ENCODE measurements at places on chromosomes 5 and 9.
A peak's percentile ranks its signal among the peaks of the same experiment; 100 is the strongest.

DNA sequence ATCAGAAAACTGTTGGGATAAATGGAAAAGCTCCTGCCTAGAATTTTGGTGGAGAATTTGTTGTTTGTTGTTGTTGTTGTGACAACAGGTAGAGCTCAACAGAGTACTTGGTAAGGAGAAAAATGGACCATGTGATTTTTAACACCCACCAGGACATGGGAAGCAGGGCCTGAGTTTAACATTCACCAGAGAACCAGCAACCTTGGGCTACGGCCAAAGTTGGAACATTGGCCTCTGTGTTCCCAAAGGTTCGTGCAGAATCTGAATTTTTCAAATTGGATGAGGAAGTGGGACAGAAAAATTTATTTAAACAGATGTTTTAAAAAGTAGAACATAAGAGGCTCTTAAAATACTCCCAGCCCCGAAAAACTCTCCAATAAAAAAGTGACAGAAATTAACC lies 127.0 kb downstream of the GNA14 start:
- DNase-seq, result no peak

DNA sequence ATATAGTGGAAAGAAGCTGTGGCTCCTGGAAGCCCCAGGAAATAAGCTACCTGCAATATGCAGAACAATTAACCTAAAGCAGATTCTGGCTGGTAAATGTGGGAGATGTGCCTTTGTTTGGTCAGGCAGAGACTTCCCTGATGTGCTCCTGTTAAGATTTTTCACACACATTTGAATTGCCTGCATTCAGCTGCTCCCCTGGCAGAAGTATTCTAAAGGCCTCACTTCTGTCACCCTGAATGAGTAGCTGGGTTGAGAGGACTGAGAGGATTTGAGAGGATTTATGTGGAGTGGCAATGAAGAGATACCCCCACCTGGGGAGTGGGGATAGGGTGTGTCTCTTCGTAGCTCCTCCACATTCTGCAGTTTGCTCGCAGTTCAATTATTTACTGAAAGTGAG lies 130.5 kb downstream of the ST8SIA4 start:
- no peak for DNase-seq

DNA sequence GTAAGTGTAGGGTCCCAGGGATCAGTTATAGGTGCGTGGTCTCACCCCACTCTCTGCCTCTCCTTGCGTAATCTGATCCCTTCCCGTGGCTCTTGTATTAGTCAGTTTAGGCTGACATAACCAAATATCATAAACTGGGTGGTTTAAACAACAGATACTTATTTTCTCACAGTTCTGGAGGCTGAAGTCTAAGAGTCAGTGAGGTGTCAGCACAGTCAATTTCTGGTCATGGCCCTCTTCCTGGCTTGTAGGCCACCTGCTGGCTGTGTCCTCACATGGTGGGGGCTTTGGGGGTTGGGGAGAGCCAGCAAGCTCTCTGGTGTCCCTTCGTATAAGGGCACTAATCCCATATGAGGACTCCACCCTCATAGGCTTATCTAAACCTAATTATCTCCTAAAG lies 32.3 kb downstream of the CARTPT start:
- no peak for DNase-seq

GRCh38 chr5:125311743-125312142 lies 565.3 kb upstream of the ZNF608 start:
- DNase-seq, result peak; percentile 34

- DNase-seq, result no peak
These were observed 13.7 kb downstream of the ERMP1 start for GRCh38 chr9:5819174-5819573.

- DNase-seq, result no peak
These were observed 120.6 kb upstream of the S1PR3 start for GRCh38 chr9:88870627-88871026.

DNA sequence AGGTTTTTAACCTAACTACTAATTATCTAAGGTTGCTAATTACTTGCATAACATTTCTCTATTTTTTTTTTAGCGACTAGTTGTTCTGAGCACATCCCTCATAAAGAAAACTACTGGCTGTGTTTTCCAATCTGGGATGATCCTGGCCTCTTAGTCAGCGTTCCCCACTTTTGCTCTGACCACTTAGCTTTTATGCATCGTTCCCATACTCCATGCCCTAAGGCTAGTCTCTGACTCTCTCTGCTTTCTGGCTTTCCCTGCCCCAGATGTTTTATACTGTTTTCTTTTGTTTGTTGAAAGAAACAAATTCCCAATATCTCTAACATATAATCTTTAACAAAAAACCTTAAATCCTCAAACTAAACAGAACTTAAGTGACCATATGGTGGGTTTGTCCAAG lies 217.9 kb downstream of the SPATA31D1 start:
- no peak for DNase-seq

DNA sequence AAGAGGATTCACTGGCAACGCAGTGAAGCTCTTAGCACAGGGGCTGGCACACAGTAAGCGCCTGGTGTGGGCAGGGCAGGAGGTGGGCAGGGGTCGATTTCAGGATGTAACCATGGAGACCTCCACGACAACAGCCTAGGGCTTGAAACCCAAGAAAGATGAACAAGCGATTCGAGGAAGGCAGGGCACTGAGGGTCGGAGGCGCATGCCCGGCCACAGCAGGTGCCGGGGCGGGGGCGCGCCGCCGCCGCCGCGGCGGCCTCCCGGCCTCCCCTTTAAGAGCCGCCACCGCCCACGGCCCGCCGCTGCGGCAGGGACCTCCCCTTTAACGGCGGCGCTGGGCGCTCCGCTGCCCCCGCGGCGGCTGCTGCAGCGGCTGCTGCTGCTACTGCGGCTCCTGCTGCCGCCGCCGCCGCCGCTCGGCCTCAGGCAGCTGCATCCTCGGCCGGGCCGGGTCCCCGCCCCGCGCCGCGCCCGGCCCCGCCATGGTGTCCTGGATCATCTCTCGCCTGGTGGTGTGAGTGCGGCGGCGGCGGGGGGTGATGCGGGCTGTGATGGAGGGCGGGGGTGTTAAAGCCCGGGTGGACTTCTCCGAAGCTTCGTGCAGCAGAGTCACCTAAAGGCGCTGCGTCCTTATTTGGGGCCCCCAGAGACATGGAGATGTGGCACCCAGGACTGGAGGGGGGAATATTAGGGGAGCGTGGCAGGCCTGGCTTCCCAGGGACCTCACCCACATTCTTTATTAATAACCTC lies at the start of gene REEP2:
Gene REEP2, plus strand, starts transcription at position 334 of the 753 bp plus-strand sequence. Its CDS starts 152 bp downstream, at position 486.
- DNase-seq, result peak; percentile 60

- no peak for DNase-seq
These were observed 138.3 kb downstream of the ZDHHC21 start for GRCh38 chr9:14554886-14555285.

- DNase-seq, result no peak
These were observed 1.4 kb upstream of the HNRNPH1 start for GRCh38 chr5:179624841-179625271.

DNA sequence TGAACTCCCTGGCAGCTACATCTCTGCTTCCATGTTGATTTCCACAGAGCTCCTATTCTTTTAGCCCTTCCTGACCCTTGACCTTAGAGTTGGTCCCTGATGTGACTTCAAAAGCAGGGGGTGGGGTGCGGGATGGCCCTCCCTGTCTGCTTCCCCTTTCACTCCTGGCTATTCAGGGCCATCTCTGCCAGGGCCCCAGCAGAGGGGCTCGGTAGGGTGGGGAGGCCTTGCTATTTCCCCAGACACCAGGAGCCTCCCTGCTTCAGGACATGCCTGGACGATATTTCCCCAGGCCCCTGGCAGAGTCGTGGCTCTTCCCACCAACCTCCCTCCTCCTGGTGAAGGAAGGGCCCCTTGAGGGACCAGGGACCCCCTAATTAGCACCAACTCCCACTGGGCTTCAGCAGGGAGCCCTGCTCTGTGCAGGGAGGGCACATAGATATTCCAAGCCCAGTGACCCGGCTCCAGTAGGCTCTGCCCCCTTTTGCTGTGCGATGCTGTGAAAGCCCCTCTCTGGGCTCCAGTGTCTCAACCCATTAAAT lies 17.3 kb downstream of the CORO2A start:
- DNase-seq, result no peak

GRCh38 chr5:79793304-79793703 lies 103.7 kb downstream of the CMYA5 start:
- no peak for DNase-seq

GRCh38 chr5:172873513-172873912 lies 39.5 kb downstream of the ERGIC1 start:
- no peak for DNase-seq

DNA sequence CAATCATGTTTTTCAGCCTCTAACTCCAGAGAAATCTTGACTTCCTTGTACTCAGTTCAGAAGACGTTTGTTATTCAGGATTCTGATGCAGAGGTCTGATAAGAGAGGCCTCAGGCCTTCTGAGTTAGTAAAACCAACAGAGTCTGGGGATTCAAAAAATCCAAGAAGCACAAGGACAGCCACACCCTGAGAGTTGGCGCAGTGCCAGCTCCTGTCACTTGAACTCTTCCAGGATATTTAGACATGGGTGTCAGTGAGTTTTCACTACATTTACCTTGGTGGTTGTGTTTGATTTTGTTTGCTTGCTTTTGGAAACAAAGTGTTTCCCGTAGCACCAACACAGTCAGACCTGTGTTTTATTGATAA lies 41.6 kb upstream of the PDE8B start:
- peak; percentile 71 for DNase-seq

GRCh38 chr9:120531683-120532300 lies 48.2 kb downstream of the CDK5RAP2 start:
- DNase-seq, result no peak

- DNase-seq, result peak; percentile 96
These were observed 188.7 kb downstream of the HSPA4 start for GRCh38 chr5:133240425-133241091.

DNA sequence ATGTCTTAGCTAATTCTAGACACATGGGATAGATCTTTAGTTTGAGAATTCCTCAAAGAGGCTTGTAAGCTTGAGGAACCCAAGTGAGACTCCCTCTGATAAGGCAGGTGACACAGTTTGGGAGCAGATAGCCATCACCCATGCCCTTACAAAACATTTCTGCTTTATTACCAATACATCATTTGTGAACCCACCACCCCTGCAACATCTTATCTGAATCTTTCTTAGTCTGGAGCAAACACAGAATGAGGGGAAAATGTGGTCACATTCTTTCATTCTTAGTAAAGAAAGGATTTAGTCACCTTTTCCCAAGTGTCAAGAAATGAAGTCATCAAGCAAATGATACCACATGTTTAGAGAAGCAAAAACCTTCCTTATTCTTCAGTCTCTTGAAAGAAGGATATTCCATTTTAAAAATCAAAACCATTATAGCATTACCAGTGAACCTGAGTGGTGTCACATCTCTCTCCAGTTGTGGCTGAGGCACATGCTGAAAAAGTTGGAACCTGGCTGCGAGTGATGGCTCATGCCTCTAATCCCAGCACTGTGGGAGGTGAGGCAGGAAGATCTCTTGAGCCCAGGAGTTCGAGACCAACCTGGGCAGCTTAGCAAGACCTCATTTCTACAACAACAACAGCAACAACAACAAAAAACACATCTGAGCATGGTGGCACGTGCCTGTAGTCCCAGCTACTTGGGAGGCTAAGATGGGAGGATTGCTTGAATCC lies 65.9 kb downstream of the PRKACG start:
- DNase-seq, result no peak

GRCh38 chr5:114062932-114063867 lies 298.7 kb upstream of the KCNN2 start:
- DNase-seq, result no peak

GRCh38 chr9:93415176-93415690 lies 36.3 kb upstream of the FAM120A start:
- DNase-seq, result no peak

DNA sequence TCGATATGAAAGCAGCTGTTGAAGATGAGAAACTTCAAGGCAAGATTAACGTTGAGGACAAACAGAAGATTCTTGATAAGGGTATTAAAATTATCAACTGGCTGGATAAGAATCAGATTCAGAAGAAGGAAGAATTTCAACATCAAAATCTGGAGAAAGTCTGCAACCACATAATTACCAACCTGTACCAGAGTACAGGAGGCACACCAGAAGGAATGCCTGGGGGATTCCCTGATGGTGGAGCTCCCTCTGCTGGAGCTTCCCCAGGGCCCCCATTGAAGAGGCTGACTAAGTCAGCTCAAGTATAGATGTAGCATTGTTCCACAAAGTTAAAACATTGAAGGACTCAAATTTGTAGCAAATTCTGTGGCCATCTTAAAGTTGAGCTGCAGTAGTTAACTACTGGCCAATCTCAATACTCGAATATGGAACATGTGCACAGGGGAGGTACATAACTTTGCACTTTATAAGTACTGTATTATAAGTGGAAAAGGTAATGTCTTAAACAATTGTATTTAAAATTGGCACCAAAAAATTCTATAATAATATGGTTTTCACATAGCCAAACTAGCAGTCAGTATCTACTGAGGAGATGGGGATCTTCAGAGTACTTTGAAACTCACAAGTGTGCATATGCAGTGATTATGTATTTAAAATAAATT lies 237.5 kb downstream of the CHSY3 start:
- DNase-seq, result peak; percentile 16

GRCh38 chr9:911005-911404 lies 65.5 kb upstream of the DMRT3 start:
- no peak for DNase-seq

- DNase-seq, result no peak
These were observed 67.4 kb downstream of the ZNF608 start for GRCh38 chr5:124678922-124679519.

DNA sequence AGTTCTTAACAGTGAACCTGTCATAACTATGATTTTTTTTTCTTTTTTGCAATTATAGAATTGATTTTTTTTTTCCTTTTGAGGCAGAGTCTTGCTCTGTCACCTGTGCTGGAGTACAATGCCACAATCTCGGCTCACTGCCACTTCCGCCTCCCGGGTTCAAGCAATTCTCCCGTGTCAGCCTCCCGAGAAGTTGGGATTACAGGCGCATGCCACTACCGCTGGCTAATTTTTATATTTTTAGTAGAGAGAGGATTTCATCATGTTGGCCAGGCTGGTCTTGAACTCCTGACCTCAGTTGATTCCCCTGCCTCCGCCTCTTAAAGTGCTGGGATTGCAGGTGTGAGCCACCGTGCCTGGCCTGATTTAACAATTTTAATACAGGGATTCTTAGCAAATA lies 21.4 kb downstream of the UGCG start:
- no peak for DNase-seq

- no peak for DNase-seq
These were observed 3.9 kb downstream of the MAP3K1 start for GRCh38 chr5:56819060-56819881.

DNA sequence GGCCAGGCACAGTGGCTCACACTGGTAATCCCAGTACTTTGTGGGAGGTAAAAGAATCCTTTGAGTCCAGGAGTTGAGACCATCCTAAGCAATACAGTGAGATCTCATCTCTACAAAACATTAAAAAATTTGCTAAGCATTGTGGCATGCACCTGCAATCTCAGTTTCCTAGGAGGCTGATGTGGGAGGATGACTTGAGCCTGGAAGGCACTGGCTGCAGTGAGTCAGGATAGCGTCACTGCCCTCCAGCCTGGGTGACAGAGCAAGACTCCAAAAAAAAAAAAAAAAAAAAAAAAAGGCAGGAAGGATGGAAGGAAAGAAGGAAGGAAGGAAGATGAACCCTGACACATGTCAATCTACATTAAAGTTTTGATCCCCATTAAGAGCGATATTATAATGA lies 1452.2 kb upstream of the ACO1 start:
- DNase-seq, result no peak

DNA sequence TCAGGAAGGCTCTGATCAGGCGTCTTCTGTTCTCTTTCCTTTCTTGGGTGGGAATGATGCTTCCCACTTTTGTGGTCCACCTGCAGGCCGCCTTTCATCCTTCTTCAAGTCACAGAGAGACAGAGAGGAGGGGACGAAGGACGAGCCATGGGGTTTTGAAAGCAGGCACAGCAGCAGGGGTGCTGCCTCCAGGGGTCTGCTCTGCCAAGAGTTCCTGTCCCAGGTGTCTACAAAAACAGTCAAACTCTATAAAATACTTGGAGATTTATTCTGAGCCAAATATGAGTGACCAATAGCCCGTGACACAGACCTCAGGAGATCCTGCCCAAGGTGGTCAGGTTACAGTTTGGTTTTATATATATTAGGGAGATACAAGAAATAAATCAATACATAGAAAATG lies 34.5 kb upstream of the LCP2 start:
- DNase-seq, result no peak

Measured in LoVo (cell line).